Activated CD4-positive, alpha-beta T cell treated with anti-CD3 and anti-CD28 coated beads, Interleukin-10, Interleukin-2, amounts not matched to agents 100 ng/mL and 50 ng/mL, durations not matched to agents 16 hours and 8 hours (primary cell): ENCODE measurements at places on chromosomes 7 and 10.
A peak's percentile ranks its signal among the peaks of the same experiment; 100 is the strongest.

GRCh38 chr7:151314401-151314800, 27.2 kb upstream of the NUB1 start:
- DNase-seq, result no peak

DNA sequence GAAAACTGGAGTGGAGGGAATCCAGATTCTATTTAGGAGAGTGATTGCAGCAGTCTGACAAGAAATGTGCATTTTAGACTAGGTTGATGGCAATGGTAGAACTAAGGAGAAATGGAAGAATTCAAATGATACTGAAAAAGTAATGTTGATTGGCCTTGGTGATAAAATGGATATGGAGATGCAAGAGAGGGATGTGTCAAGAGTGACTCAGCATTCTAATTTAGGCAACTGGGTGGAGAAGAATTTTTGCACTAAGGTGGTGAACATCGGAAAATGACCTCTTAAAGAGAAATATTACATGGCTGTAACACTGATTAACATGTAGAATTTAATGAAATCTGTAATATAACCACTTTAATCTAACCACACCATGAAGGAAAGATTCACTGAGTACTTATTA, 806.5 kb downstream of the PHTF2 start:
- no peak for DNase-seq

DNA sequence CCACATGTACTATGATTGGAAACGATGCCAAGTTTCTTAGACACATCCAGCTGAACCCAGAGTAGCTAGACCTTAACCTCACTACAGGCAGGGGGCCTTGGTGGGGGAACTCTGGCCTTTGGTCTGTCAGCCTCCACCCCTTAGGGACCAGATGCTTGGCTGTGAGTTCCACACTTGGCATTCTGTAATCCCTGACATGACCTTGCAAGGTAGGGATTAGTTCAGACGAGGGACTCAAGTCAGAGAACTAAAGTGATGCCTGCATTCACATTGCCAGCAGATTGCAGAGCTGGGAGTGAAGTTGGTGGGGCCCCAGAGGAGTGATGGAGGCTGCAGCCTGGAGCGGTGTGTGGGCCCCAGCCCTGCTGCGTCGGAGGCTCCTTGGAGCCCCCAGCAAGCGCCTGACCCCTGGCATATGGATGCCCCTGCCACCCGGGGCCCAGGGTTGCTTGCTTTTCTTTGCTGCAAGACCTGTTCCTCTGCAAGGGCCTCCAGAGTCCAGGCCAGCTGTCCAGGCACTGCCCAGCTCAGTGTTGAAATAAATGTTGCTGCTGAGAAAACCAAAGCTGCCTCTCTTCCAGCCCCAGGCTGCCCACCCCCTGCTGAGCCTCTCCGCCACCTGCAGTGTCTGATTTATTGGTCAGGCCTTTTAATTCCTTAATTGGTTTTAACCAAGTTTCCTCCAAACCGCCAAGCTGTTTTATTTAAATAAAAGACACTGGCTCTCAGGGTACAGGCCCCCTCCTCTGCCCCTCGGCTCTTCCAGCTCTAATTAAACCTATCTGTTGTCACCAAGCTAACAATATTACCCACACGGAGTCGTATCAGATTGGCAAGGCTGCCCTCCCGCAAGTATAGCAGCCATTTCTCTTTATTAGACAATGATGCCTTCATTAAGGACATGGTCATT, 4.7 kb downstream of the NPTX2 start:
- no peak for DNase-seq

GRCh38 chr10:70567603-70568002, 34.9 kb downstream of the PRF1 start:
- no peak for DNase-seq

GRCh38 chr10:110613341-110613995, 30.7 kb upstream of the RBM20 start:
- peak; percentile 64 for DNase-seq

- DNase-seq, result no peak
Observed at GRCh38 chr10:25831080-25831479, 102.9 kb upstream of the MYO3A start.

DNA sequence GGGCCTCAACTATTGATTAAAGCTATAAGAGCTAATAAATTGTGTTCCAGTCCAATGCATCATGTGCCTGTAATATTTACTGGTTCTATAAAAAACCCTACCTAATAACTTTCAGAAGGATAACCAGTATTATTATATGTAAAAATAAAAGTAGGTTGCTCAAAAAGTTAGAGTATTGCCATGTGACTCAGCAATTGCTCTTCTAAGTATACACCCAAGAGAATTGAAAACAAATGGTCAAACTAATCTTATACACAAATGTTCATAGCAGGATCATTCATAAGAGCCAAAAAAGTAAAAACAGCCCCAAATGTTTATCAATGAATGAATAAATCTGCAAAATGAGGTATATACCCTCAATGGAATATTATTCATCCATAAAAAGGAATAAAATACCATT, 89.5 kb upstream of the TES start:
- no peak for DNase-seq

GRCh38 chr7:151648429-151648828, 128.7 kb upstream of the RHEB start:
- DNase-seq, result no peak

GRCh38 chr7:77944183-77945182, 145.9 kb downstream of the PHTF2 start:
- DNase-seq, result no peak

DNA sequence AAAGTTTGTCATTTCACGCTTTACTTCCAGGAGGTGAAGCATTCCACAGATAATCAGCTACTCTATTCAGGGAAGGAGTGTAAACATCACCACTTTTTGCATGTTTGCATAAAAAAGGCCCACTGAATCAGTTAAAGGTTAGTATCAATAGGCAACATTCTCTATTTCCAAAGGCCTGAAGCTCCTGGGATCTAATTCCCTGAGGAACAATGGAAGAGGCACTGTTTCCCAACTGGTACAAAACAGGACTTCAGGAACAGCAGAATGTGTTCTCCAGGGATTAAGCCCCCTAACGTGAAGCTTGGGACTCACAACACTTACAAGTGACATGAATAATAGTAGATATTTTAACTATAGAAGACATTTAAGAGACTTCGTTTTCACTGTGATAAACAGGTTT, 6.1 kb downstream of the LRRN3 start:
- DNase-seq, result no peak

DNA sequence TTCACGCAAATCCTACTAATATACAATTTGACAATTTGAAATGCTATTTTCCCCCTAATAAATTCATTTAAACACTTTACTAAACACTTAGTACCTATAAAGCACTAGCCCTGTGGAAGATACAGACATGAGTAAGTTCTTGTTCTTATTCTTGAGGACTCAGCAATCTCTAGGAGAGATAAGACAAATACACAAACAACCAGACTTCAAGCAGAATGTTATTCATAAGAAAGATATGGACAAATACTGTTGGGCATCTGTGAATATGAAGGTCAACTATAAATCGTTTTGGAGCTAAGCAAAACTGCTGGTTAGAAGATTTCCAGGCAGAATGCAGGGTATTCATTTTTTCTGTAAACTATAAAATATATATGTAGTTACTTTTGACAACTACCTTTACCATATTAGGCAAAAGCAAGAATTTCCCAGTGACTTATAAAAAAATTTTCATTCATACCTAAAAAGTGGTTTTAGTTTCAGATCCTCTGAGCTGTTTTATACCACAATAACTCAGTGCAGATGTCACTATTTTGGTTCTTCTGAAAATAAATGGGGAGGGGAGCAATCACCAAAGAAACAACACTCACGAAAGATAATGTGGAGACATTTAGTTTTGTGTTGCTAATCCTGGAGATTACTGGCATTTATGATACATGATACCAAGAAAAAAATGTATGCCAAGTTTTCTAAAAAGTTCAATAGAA, 3.8 kb downstream of the VPS41 start:
- DNase-seq, result peak; percentile 32
